ENCODE measurements at places on chromosomes 7 and 10. TPM values are rescaled to one million over a fixed set of nuclear protein-coding genes. Genes with fewer than 3 reads are reported as not detected.

- DNase-seq, result no peak
These were observed 225.8 kb downstream of the IPMK start for GRCh38 chr10:58041901-58042300.

DNA sequence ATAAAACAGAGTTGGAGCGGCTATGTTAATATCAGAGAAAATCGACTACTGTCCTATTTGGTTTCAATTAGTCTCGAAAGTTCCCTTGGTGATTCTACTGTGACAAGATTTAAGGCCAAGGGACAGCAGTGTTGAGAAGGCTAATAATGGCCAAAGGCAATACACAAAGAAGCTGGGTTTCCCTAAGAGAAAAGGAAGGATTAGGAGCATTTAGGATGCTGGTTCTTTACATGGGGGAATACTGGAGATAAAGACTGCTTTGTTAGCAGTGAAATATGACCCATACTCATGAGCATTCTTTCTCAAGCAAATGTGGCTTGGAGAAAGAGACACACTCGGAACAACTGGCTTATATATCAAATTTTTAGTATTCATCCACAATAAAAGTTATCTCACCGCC is 32.2 kb downstream of the IQUB start:
- no peak for DNase-seq

GRCh38 chr7:125568799-125569198 is 639.2 kb upstream of the POT1 start:
- DNase-seq, result no peak

DNA sequence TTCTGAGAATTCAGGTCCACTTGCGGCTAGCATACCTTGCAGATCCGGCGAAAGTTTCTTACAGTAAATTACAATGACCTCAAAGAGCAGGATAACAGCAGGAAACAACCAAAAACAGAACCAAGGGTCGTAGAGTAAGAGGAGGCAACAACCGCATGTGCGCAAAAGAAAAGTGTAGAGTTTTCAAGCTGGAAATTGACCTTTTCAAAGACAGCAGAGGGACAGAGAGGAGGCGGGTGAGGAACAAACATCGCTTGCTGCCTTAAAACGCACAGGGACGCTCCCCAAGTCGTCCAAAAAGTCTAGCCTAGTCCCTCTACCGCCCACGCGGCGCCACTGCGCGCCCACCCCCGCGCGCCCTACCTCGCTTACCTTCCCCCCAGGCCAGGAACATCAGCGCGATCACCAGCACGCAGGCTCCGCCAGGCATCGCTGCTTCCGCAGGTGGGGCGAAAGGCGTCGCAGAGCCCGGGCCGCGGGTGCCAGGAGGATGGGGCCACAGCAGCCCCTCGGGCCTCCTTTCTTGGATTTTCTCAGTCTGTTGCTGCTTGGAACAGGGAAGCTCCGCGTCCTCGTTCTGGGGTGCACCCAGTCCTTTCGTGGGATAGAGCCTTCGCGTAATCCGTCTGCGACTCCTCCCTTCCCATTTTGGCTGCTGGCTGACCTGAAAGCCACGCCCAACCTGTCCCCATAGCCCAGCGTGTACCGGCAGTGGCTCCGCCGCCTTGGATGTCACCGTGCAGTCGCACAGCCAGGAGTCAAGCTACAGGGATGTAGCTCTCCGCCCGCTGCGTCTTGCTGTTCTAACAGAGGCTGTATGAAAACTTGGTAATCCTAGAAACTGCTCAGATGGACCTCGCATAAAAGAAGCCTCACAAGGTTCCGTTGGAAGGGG is at the start of gene VWDE:
VWDE (minus strand) TSS at position 579 of the 895 bp plus-strand sequence; CDS start at position 430, 149 bp downstream.
- no peak for DNase-seq

GRCh38 chr10:33302208-33302829 is 32.1 kb downstream of the NRP1 start:
- no peak for DNase-seq

DNA sequence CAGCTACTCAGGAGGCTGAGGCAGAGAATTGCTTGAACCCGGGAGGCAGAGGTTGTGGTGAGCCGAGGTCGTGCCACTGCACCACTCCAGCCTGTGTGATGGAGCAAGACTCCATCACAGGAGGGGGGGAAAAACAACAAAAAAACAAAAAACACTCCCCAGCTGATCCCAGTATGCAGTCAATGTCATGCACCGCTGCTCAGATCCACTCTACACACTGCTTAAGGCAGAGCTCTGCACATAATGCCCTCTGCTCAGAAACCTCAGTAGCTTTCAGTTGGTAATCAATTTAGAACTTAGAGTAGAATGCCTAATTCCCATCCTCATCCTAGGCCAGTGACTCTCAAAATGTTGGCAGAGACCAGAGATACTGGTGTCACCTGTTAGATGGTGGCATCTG is 43.9 kb downstream of the PDSS1 start:
- no peak for DNase-seq

- no peak for DNase-seq
These were observed 213.2 kb upstream of the SP4 start for GRCh38 chr7:21214657-21215056.

DNA sequence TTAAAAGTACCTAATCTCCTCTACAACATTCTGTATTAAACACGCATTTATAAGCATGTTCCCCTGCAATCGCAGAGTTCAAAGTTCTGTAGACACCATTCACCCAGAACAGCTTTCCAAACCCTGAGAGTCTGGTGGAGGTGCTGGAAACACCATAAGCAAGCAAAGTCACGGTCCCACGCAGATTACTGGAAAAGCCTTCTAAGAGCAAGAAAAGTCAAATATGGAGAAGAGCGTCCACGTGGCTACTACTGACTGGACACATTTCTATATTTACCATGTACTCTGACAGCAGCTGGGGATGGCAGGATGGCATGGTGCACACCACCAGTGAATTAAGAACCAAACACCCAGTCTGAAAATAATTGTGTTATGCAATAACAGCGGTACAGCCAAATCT is 97.7 kb downstream of the PARD3 start:
- no peak for DNase-seq

GRCh38 chr10:76282061-76283025 is 850.9 kb downstream of the LRMDA start:
- DNase-seq, result no peak

GRCh38 chr10:13439313-13440184 is 89.3 kb downstream of the BEND7 start:
- no peak for DNase-seq

- no peak for DNase-seq
These were observed 12.2 kb downstream of the TRPV6 start for GRCh38 chr7:142873281-142873784.

DNA sequence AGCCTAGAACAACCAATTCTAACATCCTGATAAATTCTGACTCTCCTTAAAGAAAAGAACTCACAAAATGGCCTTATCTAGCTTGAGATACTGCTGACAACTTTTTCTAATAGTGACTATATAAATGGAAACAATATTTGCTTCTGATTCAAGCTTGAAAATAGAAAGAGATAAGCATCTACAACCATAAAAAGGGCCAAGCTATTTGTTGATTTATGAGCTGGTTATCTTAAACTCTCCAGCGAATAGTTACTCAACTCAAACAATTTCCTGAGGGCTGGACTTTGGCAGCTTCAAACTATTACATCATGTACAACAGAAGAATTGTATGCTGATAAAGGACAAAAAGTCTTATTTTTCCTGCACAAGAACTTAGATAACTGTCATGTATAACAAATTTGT is 4.6 kb downstream of the USP54 start:
- DNase-seq, result no peak

DNA sequence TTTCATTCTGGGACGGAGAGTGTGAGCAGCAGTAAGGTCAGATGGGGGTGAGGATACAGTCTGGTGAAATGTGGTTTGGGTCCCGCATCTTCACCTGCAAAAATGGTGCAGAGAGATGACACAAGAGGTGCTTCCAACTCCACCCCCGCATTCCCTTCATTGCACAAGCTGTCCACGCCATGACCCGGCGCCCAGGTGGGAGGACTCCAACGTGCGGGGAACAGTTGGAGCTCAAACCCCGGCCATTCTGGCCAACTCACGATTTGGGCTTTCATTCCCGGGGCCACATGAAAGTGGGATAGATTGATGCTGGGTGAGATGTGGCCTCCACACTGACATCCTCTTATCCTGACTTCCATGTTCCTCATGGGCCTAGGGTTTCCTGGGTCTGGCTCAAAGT is 34.6 kb upstream of the ZNF273 start:
- DNase-seq, result no peak

GRCh38 chr7:140003913-140004382 is 58.8 kb downstream of the PARP12 start:
- peak; percentile 15 for DNase-seq

GRCh38 chr10:17144757-17145156 is 15.1 kb upstream of the CUBN start:
- DNase-seq, result no peak

- DNase-seq, result no peak
These were observed 31.3 kb downstream of the MKX start for GRCh38 chr10:27714349-27714748.

PHKG1 gene
- 0.61 TPM for total RNA-seq

NEUROD6 gene
- total RNA-seq, result not detected

NPY4R2 gene
- not detected for total RNA-seq

MARVELD1 gene
- 33.1 TPM for total RNA-seq

SORCS1 gene
- total RNA-seq, result 4.9 TPM

ADRA2A gene
- 7.3 TPM for total RNA-seq

AKR1D1 gene
- not detected for total RNA-seq

CHRM2 gene
- 0.17 TPM for total RNA-seq

PLPP4 gene
- total RNA-seq, result not detected

DNAAF5 gene
- 56.5 TPM for total RNA-seq
